ENCODE measurements at places on chromosomes 13 and 19.

GRCh38 chr13:44407891-44408290 lies 34.3 kb downstream of the SERP2 start:
- DNase-seq: no peak

GRCh38 chr13:105291987-105292386 lies 1243.5 kb downstream of the EFNB2 start:
- no peak for DNase-seq

GRCh38 chr19:2112516-2113320 lies 16.0 kb downstream of the IZUMO4 start:
- DNase-seq: no peak

DNA sequence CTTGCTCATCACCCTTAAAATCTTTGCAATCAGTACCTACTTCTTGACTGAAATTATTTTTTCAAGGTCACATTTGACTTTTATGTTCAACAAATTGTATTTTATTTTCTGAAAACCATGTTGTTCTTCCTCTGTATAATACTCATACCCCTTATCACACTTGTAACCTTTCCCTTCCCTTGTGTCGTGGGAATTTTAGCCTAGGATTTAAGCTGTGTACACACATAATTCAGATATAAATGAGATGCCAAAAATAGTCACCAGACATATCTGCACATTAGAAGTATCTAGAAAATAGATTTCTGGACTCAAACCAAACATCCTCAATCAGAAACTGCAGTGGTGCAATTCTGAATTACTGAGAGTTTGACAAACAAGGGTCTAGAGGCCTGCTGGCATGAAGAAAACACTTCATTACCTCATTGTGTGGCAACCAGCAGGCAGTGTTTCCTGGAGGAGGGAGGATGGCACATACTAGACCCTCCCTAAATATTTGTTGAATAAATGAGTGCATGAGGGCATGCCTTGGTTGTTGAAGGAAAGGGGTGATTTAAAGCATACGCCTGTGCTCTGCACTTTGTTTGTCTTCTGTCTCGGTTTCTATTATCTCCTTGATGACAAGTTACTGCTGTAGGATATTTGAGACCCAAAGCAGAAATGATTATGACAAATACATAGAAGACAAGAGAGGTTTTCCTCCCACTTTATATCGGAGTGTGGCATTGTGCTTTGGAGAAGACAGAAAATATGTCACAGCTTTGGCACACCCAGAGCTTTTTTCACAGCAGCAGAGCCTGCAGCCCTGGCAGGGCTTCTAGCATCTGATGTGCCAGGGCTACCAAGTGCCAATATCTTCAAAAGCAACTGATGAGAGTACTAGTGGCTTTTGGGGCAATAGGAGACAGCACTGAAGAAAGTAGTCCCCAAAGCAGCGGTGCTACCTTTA lies 881.1 kb downstream of the PCDH9 start:
- no peak for DNase-seq

DNA sequence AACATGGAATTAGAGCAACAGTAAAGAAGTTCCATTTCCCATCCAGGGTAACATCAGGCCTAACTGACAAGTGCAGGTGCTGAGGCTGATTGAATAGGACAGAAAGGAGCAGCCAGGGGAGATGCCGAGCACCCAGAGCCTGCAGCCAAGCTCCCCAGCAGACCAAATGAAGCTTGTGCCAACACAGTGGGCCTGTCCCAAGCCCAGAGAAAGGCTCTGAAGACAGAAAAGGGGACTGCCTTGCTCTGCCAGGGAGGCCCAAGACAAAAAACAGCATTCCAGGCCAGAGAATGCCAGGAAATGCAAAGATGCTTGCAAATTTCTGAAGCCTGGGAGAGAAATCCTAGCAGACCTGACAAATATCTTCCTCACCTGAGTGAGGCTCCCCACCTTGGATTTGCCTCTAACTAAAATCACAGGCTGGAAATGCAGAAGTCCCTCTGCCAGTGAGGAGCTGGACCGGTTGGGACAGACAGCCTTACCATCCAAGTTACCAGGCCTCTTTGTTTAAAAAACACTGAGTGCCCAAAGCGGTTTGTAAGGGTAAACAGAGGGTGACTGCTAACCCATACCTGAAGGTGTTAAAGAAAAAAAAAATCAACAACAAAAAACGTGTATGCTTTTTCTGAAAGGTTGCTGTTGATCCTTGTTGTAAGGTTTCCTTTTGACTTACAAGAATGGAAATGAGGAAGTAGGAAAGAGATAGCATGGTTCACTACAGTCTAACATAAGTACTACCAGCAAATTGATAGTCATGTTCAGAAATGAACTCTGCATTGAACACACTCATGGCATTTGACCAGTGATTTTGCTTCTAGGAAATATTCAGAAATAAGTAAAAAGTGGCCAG lies 11.8 kb upstream of the HMGB1 start:
- no peak for DNase-seq

GRCh38 chr13:104137416-104137815 lies 1071.2 kb upstream of the SLC10A2 start:
- DNase-seq: no peak

GRCh38 chr19:28948026-28948425 lies 264.9 kb downstream of the UQCRFS1 start:
- DNase-seq: no peak

Data from NCI-H1436 treated with DMSO at 0.1 percent for 48 hours (cell line).